ENCODE measurements at places on chromosomes 13 and 19.

DNA sequence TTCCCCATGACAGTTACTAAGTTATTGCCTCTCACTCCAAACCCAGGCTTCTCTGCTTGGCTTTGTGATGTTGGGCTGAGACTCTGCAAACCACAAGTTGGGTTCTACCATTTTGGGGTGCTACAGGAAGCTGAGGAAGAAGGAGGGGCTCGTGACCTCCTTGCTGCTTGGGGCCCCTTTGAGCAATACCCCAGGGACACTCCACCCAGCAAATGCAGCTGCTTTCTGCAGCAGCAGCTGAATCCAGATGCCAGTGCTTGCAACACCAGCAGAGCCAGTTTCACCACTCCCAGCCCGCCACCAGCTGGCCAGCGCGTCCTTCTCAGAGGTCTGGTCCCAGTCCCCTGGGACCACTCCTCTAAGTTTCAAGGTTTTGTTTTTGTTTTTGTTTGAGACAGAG lies 22.0 kb upstream of the UBAC2 start:
- DNase-seq: peak; percentile 43

DNA sequence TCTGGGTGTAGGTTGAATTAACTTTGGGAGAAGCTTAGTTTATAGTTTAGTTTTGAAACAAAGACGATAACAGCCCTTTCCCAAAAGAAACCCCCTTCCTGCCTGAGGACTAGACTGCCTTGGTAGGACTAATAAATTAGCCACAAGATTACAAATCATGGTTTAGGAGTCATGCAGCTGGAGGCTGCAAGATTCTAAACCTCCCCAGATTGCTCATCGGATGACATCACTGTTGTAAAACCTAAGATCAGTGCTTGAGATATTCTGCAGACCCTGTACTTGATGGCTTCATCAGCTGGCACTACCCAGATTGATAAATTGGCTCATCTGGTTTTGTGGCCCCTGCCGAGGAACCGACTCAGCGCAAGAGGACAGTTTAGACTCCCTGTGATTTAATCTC lies 35.9 kb upstream of the MPHOSPH8 start:
- DNase-seq: peak; percentile 12

- DNase-seq: no peak
These were observed 610.6 kb upstream of the PRR20A start for GRCh38 chr13:56530096-56530495.

- DNase-seq: no peak
These were observed 366 bp upstream of the KL start for GRCh38 chr13:33015791-33016323.

GRCh38 chr19:42411581-42412178 lies 15.5 kb downstream of the LIPE start:
- no peak for DNase-seq

DNA sequence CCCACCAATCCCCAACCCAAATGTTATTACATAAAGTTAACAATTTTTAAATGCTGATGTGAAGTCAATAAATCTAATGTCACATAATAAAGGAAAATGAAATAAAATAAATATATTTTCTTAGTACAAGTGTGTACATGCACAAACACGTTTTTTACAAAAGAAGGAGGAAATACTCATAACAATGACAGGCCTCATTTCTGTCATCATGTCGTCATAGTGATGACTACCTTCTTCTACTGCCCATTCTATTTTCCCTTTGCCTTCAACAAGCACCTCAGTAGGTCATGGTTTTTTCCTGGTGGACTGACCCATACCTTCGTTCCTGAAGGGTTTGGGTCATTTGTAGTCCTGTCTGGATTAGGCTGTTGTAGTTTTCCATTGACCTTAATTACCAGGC lies 185.3 kb upstream of the IPO5 start:
- no peak for DNase-seq

GRCh38 chr19:13430790-13431582 lies 75.3 kb downstream of the CACNA1A start:
- peak; percentile 38 for DNase-seq

DNA sequence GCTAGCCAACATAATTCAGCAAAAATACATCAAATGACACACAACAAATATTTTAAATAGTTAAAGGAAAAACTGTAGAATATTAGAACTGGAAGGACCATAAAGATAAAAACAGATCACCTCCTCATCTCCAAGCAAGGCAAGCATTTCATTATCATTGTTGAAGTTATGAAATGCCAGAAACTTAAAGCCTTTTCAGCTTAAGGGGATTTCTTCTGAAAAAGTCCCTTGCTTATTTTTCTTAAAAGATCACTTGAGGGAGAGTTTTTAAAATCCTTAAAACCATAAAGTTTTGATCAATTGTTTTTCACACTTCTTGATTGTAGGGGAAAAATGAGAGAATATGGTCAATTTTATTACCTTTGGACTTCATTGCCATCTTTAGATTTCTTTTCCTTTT lies 37.4 kb downstream of the FLT1 start:
- no peak for DNase-seq

GRCh38 chr13:31965361-31966066 lies 66.1 kb upstream of the FRY start:
- DNase-seq: peak; percentile 58

DNA sequence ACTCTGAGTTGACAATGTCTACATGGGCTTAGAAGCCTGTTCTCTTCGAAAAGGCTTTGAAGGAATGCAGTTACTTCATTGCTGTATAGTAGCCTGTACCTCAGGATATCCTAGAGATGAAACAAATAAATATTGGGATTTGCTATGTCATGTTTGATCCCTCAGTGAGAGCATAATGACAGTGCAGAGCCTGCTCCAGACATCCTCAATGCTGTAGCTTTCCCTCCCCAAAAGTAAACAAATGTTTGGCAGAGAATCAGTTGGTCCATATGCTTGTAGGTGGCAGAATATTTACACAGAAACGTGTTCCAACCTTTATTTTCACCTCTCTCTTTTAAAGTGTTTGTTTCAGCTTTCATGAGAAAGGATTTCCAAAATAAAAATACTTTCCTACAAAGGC lies 515.3 kb upstream of the SGCG start:
- no peak for DNase-seq

DNA sequence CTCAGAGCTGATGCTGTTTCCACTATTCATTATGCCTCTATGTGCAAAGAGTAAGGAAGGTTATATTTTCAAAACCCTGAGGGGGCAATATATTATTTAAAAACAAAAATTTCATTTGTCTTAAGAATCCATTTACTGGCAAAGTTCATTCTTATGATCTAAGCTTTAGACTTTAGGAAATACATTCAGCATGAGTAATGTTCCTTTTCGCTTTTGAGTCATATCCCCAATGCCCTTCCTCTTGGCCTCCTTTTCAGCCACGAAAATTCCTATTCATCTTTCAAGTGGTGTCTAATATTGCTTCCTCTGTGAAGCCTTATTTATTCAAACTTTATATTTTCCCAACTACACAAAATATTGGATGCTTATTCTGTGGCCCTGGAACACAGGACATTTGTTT lies 1317.0 kb downstream of the PCDH9 start:
- DNase-seq: peak; percentile 79

DNA sequence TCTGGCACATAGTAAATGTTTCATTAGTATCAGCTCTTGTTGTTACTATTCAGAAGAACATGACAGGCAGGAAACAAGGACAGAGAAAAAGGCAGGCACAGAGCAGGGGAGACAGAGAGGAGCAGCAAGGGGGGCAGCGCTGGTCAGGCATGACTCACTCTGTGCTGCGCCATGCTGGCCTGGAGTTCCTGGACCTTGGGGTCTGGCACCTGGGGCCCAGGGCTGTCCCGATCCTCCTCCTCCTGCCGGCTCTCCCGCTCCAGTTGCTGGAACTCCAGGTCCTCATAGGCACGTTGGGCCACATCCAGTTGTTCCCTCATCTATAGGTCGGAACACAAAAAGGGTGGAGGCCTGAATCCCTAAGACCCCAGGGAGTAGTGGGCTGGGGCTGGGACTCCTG lies 7.6 kb downstream of the PHLDB3 start:
- no peak for DNase-seq

- no peak for DNase-seq
These were observed 1359.0 kb downstream of the OLFM4 start for GRCh38 chr13:54387625-54388024.

DNA sequence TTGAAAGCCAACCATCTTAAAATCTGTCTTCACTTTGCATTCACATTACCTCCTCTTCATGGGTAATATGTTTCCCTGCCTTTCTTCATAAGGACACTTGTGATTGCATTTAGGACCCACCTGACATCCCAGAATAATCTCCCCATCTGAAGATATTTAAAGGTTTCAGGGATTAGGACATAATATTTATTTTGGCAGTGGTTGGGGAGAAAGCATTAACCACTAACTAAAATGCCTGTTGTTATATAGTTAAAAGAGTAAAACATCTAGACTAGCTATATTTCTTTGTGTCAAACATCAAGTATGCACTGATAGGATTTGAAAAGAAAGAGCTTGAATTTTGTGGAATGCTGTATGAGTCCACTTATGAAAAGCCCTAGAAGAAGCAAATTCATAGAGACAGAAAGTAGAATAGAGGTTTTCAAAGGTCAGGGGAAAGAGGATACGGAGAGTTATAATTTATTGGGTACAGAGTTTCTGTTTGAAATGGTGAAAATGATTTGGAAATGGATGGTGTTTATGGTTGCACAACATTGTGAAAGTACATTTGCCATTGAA lies 457.7 kb upstream of the SPRY2 start:
- no peak for DNase-seq

All from AG10803 (cell line).